ENCODE measurements at places on chromosomes 4 and X.

- DNase-seq: no peak
Measured at GRCh38 chr4:48194971-48195370, 60.9 kb upstream of the TXK start.

- DNase-seq: peak; percentile 93
Measured at GRCh38 chr4:125314676-125315575, at the start of gene FAT4. Gene FAT4, plus strand, starts transcription at chr4:125314955. Its CDS starts 1,457 bp downstream, at chr4:125316412.

DNA sequence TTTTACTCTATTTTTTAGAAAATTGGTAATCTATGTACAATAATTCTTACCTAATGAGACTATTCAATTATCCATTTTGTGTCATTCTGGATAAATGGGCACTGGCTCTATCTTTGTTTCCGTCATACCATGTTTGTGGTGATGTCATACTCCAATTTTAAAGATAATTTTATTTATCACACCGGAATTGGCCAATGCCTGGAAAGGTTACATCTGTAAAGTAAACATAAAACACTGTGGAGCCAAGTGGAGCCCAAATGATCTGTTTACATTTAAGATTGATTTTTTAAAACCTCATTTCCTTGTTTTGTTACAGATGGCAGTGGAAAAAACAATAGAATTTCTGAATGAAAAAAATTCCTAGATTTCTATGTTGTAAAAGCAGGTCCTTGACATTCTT is 120.2 kb upstream of the GPRIN3 start:
- no peak for DNase-seq

- DNase-seq: no peak
Measured at GRCh38 chr4:34181311-34181841, 2062.9 kb downstream of the ARAP2 start.

DNA sequence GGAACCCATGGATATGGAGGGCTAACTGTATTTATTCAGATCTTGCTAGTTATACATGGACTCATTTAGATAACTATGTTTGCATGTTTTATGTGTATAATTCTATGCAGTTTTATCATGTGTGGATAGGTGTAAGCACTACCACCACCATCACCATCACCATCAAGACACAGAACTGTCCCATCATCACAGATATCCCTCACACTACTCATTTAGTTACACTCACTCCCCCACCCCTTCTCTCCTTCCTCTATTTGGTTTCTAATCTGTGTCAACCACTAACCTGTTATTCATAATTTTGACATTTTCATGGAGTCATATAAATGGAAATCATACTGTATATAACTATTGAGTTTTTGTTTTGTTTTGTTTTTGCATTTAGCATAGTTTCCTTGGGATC is 43.7 kb downstream of the STAG2 start:
- DNase-seq: no peak

- no peak for DNase-seq
Measured at GRCh38 chr4:71630803-71631202, 153.1 kb downstream of the GC start.

- DNase-seq: no peak
Measured at GRCh38 chrX:100083211-100083610, 326.9 kb downstream of the PCDH19 start.

- DNase-seq: no peak
Measured at GRCh38 chr4:108333353-108333942, 164.7 kb upstream of the LEF1 start.

DNA sequence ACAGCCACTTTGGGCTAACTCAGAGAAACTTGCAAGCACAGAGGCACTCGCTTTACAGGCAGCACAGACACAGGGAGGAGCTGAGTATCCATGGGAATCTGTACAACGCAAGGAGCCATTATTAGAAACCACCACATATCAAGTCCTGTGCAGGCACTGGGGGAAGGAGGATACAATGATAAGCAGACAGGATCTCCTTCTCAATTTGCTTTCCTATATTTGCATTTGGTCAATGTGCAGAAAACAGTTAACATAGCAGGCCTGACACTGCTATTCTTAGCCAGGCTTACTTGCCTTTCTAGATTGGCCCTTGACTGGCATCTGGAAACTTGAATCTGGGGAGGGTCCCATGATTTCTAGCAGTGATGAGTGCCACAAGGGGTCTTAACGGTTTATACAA is 65.8 kb downstream of the TEC start:
- no peak for DNase-seq

- DNase-seq: no peak
Measured at GRCh38 chr4:163958751-163959150, 464.3 kb downstream of the TMA16 start.

GRCh38 chrX:13131396-13132137 is 87.1 kb upstream of the FAM9C start:
- no peak for DNase-seq

GRCh38 chr4:17414392-17414791 is 97.5 kb downstream of the QDPR start:
- no peak for DNase-seq

GRCh38 chr4:8244001-8244757 is 25.4 kb upstream of the HTRA3 start:
- no peak for DNase-seq

DNA sequence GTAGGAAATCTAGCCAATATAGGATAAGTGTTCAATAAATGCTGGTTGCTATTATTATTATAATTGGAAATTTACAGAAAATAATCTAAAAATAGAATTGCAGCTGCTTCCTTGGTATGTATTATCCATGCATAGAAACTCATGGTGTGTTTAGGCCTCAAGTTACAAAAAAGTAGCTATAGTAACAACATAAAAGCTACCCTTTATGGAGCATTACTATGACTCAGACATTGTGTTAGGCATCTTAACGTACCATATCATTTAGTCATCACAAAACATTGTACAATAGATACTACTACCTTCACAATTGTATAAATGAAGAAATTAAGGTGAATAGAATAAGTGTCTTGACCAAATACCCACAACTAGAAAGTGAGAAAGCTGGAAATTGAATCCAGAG is 126.9 kb upstream of the NRK start:
- no peak for DNase-seq

- DNase-seq: no peak
Measured at GRCh38 chr4:40322811-40323210, 12.3 kb upstream of the CHRNA9 start.

DNA sequence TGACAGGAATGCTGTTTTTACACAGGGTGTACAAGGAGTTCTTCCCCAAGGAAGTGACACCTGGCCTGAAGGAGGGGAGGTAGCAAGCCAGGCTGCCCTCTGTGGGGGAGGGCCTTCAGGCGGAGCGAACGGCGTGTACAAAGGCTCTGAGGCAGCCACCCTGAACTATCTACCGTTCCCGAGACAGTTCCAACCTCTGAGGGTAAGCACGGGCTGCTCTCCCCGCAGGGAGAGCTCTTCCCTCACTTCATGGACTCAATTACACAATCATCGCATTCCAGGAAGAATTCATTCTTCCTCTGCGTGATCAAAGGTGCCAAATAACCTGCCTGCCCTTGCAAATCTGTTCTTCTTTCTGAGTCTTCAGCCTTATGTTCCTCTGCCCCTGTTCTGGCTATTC is 4.8 kb downstream of the ELK1 start:
- no peak for DNase-seq

GRCh38 chrX:104742355-104742754 is 176.4 kb downstream of the IL1RAPL2 start:
- DNase-seq: no peak

- no peak for DNase-seq
Measured at GRCh38 chrX:137401092-137401491, 164.8 kb upstream of the ZIC3 start.

DNA sequence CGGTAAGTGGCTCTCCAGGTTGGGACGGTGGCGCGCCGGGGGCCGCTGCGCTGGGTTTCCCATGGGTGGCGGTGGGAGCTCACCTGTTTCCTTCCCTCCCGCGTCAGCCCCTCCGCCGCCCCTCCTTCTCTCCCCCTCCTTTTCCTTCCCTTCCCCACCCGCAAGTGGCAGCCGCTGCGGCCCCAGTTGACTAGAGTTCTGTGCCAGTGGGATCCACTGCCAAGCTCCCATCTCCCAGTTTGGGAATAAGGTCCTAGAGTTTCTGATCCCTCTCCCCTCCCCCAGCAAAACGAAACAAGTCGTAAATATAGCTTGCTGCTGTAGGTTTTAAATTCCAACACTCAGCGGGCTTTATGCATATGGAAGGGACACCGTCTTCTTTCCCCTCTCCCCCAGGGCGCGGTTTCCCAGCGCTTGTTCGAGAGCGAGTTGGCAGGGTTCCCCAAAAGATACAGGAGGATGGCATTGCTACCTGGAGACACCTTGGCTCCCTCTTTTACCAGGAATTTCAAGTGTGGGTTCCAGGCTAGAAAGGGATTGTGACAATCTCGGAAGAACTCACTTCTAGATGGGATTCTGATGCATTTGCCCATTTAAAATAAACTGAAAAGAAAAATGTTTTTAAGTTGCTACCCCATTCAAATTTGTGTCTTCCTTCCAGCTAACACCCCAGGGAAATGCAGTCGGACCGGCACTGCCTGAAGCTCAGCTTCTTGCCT is 1.2 kb downstream of the TLL1 start:
- no peak for DNase-seq

GRCh38 chrX:131845201-131845600 is 177.9 kb upstream of the STK26 start:
- DNase-seq: no peak

- DNase-seq: peak; percentile 35
Measured at GRCh38 chrX:154516656-154517100, 646 bp upstream of the FAM3A start.

DNA sequence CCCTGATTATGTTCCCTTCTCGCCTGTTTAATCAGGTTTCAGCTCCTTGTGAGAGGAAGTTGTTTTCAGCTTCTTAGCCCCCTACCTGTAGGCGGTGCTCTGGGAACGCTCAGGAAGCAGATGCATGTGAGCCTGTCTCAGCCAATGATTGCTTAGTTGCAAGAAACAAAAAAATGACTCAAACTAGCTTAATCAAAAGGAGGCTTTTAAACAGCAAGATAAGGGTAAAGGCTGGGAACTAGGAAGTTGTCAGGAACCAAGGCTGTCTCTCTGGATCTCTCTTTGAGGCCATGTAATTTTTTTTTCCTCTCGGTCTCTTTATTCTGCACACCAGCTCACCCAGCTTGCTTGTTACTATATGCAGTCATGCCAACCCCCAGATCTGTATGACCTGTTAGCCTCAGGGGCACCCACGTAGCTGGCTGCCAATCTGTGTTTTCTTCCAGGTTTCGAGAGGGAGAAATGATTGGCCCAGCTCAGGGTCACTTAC is 109.1 kb downstream of the PTTG2 start:
- no peak for DNase-seq

- no peak for DNase-seq
Measured at GRCh38 chrX:20019672-20020365, 29.0 kb upstream of the BCLAF3 start.

DNA sequence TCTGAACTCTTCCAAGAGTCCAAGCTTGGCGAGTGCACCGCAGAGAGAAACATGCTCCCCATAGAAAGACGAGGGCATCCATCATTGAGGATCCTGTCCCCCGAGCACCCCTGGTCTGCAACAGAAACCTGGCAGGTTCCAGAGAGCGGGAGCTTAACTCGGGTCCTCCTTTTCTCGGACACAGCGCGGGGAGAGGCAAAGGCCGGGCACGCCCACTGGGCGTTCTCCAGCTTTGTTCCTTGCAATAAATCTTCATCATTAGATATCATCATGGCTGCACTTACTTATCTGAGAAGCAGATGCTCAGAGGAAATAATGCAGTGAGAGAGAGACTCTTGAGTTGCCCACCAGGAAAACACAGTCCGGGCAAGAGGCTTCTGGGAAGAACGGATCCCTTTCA is 90.1 kb upstream of the PSAPL1 start:
- no peak for DNase-seq

DNA sequence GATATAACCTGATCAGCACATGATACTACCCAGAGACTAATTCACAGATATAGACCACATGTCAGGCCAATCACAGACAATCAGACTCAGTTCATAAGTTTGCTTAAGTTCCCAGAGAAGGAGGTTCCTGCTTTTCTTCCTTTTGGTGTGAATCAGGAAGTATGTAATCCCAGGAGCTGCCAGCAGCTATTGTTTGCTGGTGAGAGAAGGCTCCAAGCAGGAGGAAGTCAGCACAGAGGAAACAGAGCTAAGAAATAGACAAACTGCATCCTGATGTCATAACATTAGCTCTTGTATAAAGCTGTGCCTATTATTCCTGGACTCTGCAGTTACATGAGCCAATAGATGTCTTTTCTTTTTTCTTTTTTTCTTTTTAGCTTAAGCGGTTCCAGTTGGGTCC is 50.9 kb downstream of the UCHL1 start:
- no peak for DNase-seq

- DNase-seq: no peak
Measured at GRCh38 chrX:132433001-132433400, 55.8 kb downstream of the MBNL3 start.

DNA sequence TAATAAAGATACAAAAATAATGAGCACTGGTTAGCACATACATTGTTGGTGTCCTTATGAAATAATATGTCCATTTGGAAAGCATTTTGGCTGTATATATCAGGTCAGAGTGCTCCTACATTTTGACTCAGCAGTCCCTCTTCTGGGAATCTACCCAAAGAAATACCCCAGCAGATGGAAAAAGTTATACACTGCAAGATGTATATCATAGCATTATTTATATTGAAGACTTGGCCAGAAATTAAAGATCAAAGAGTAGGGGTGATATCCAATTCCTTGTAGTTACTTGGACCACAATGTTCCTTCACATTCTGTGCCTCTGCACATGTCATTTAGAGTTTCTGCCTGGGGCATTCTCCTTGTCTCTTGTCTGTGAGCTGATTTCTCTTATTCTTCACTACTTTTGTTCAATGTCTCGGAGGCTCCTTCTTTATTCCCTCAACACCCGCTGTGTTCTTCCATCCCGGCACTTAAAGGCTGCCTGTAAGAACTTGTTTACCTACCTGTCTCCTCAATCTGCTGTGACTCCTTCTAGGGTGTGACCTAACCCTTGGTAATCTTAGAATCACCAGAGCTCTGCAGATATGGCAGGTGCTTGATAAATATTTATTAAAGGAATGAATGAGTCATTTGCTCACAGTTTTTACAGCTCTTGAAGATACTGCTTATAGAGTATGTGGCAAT is 3.1 kb upstream of the TSPAN5 start:
- no peak for DNase-seq

DNA sequence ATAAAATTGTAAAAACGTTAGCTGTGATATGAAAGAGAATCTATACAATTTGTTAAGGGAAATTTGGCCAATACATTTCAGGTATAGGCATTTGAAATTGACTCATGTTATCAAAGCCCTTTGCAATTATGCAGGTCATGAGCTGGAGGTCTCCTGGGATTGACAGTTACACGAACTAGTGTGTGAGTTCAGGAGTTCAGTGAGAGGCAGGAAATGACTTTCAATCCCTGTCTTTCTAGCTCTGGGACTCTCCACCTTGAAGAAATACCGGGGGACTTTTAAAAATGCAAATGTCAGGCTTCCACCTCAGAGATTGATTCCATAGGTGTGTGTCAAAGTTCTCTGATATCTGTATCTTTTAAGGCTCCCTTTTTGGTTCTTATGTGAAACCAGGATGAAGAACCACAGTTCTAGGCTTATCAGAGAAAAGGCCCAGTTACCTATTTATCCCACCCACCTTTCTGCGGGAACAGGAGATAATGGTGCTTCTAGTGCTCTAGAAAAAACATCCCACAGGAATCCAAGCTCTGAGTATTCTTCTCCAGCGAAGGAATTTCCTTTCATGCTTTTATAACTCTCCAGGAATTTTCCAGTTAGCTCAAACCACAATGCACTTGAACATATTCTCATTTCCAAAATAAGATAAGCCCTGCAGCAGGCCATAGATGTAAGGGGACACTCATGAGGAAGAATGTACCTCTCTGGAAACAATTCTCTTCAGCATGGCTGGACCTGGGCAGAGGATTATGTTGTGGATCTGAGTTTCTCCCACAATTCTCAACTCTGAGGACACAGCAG is 501.0 kb downstream of the IDS start:
- DNase-seq: no peak

Measured in forelimb muscle (tissue), 1 donor.